ENCODE measurements at places on chromosomes 7 and 10.

DNA sequence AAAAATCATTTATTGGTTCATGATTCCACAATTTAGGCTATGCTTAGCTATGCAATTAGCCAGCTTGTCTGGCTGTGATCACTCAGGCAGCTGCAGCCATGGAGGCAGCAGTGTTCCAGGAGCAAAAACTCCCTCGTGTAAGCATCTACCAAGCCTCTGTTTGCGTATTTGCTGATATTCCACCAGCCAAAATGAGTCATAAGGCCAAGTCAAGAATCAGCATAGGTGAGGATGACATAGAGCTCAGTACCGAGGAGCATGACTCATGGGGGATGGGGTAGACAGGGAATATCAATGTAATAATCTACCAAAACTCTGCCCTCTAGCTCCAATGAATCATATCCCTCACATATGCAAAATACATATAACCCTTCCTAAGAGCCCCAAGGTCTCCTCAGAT lies 63.3 kb downstream of the IMMP2L start:
- peak; percentile 83 for DNase-seq

DNA sequence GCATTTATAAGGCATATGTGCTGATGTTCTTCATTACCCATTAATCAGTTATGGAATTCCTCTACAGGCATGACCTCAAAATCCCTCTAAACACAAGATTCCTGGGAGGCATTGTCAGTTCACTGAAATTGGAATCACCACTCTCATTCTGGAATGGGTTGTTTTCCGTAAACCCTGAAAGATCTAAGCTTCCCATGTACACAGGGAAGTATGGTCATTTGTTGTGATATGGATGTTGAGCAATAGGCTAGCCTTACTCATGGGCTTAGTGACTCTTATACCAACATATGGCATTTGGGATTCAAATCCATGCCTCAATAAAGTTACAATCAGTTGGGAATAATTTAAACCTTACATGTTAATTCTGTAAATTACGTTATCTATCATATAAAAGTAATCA lies 258.0 kb downstream of the XPNPEP1 start:
- DNase-seq: no peak

DNA sequence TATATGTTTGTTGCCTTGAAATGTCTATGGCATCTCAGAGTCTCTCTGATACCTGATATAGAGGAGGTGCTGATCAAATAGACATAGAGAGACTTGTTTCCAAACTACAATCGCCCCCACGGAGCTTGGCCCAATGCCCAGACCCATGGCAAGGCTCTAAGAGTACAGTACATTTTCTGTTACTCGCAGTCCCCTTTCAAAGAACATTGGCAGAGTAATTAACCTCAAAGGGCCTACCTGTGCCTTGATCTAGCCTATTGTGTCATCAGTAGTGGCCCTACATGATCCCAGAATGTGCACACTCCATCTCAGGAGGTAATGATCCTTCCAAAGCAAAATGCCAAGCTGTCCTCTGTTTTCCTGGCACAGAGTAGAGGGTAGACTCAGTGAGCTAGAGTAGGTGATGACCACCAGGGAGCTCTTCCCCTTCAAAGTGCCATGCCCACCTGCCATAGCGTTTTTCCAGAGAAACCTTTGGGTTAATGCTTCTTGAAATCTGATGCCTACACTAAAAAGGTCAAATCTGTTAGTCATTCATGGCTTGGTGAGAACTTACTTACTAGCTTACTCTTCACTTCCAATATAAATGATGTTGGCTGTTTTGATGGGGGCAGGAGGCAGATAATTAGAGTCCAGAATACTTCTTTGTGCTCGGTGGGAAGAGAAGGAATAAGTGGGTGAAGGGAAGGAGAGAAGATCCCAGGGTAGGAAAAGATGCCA lies 41.2 kb upstream of the ACSL5 start:
- DNase-seq: no peak

GRCh38 chr7:73615886-73616285 lies 8.4 kb downstream of the MLXIPL start:
- peak; percentile 20 for DNase-seq

DNA sequence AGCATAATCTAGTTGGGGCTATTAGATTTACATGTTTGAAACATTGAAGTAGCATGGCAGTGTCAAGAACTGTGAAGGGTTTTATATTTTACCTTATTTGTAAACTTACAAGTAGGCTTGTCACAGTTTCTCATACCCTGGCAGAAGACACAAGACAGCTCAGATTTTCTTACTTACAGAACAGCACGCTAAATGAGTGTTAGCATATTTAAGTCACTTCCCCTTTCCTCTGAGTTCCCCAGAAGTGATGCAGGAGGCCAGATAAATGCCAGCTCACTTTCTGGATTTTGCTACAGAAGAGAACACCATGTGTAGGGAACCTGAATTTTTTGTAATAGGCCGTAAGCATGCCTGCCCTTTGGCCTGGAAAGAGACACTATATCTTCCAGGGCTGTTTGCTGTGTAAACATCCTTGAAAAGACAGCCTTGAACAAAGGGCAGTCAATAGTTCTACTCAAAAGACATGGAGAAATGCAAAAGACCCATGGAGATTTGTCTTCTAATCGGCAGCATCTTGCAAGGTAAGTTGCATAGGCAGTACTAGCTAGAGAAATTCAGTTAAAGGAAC lies 279.1 kb downstream of the PHF14 start:
- no peak for DNase-seq

DNA sequence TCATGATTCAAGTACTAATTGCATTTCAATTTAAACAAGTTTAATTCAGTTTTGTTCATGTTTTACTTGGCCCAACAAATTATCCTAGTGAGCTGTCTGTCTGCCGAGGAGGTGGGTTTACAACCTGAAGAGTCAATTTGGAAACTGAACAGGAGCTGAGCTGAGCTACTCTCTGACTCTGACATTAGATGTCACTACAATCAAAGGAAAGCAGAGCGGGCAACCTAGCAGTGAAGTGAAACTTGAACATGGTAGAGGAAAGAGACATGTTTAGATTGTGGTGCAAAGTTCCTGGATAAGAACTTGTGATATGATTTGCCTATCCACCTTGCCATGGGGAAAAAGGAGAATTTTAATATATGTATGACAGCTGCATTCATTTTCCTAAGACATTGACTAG lies 9.6 kb upstream of the AGR3 start:
- peak; percentile 72 for DNase-seq

- peak; percentile 30 for DNase-seq
Measured at GRCh38 chr10:3926675-3927525, 141.9 kb upstream of the KLF6 start.

GRCh38 chr7:132782777-132783640 lies 206.7 kb upstream of the PLXNA4 start:
- DNase-seq: peak; percentile 84

Data from IMR-90 (cell line).